ENCODE measurements at places on chromosomes 11 and 22.

DNA sequence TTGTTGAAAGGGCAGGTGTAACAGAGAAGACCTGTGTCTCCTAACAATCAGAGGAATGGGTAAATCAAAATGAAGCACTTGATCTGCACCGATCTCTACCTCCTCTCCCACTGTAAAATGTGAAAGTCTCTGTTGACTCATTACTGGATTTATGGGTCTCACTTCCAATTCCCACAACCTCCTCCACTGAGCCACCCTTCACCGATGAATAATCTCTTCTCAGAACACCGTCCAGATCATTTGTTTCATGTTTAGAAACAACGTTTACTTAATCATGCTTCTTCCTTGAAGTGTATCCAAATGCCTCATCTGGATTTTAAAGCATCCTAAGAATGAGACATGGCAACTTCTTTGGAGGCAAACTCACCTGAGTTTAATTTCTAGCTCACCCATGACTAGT, 643.6 kb downstream of the ETS1 start:
- DNase-seq: peak; percentile 1

DNA sequence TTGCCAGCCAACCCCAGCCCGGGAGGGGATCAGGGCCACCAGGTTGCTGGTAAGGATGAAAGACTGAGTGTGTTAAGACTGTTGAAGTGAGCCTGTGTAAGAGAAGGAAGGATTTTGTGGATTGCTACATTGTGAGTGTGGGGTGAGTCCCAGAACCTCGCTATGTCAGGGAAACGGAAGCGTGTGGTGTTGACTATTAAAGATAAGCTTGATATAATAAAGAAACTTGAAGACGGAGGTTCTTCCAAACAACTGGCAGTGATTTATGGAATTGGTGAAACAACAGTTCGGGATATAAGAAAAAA, 627 bp downstream of the JRKL start:
- DNase-seq: no peak

DNA sequence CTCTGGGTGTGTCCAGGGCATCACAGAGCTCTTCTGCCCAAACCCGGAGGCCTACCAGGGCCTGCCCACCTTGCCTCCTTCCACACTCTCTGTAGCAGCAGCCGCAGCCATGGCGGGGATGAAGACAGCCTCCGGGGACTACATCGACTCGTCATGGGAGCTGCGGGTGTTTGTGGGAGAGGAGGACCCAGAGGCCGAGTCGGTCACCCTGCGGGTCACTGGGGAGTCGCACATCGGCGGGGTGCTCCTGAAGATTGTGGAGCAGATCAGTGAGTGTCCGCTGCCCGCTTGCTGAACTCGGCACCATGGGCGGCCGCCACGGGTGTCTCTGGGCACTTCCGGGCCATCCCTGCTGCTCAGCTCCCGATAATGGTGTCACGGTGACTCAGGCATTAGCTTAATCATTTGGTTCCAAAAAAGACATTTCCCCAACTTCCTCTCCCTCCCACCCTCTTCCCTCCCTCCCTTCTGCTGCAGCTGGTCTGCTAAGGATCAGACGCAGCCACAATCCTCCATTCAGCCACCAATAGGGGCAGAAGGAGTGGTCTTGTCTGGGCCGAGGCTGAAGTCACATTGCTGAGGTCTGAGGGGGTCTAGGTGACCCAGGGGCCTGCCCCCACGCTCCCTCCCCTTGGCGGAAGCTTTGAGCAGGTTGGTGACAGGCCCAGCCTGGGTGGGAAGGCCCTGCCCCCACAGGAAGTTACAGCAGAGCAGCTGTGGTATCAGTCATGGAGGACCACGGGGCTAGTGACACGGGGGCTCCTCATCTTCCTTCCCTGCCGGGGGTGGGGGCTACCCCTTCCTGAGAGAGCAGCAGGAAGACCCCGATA, 950 bp downstream of the FERMT3 start:
- peak; percentile 77 for DNase-seq

DNA sequence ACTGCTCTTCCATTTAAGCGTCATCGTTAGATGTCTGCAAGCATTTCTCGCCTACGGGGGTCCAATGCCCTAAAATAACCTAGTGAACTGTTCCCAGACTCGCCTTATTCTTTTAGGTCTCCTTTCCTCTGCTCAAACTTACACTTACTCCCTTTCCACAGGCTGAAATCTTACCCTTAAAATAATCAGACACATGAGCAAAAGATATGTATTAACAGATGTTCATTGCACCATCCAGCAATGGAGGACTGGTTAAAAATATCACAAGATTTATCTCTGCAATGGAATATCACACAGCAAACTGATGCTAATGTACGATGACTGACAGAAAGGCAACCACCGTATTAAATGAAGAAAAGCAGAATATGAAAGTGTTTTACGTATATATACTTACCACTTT, 1.6 kb upstream of the CSTF3 start:
- DNase-seq: no peak

DNA sequence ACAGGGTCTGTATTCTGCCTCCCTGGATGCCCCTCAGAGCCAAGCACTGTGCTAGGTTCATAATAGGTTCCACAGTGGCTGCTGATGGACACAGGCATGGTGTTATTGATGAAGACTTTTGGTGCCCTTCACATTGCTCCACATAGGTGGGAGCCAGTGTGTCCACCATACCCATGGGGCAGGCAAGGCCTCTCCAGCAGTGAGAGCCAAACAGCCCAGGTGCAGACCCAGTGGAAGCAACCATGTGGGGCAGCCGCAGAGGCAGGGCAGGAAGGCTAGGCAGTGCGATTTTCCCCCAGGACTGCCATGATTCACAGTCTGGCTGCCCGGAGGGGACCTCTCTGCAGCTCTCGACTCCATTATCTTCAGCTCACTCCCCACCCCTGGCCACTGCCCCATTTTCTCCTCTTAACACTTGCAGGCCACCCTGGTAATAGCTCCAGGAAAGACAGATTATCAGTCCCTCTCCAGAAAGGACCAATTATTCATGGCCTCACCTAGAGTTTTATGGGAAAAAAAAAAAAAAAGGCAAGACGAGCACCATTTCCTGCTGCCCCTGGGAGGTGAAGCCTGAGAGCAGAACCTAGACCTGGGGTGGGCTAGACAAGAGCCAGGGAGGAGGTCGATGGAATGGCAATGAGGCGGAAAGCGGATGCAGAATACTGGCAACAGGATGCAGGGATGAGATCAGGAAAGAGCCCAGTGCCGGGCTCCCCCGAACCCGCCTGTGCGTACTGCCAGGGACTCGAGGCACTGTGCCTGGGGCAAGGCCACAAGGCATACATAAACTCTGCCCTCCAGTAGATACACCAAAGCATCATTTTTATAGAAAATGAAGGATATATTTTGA, 343.0 kb upstream of the NCAM1 start:
- no peak for DNase-seq

DNA sequence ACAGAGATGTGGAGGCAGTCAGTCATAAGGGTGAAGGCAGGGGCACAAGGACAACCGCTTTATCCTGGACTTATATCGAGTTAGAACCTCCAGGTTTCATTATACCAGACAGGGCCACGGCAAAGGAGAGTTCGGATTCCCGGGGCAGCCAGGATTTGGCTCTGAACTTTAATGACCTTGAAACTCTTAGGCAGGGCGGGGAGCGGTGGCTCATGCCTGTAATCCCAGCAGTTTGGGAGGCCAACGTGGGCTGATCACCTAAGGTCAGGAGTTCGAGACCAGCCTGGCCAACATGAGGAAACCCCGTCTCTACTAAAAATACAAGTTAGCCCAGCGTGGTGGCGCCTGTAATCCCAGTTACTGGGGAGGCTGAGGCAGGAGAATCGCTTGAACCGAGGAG, 1.1 kb upstream of the MYRF start:
- DNase-seq: no peak

GRCh38 chr22:46173152-46173551, 22.8 kb downstream of the PPARA start:
- DNase-seq: no peak

- no peak for DNase-seq
Measured at GRCh38 chr11:60116996-60117790, 28.7 kb downstream of the MS4A2 start.

DNA sequence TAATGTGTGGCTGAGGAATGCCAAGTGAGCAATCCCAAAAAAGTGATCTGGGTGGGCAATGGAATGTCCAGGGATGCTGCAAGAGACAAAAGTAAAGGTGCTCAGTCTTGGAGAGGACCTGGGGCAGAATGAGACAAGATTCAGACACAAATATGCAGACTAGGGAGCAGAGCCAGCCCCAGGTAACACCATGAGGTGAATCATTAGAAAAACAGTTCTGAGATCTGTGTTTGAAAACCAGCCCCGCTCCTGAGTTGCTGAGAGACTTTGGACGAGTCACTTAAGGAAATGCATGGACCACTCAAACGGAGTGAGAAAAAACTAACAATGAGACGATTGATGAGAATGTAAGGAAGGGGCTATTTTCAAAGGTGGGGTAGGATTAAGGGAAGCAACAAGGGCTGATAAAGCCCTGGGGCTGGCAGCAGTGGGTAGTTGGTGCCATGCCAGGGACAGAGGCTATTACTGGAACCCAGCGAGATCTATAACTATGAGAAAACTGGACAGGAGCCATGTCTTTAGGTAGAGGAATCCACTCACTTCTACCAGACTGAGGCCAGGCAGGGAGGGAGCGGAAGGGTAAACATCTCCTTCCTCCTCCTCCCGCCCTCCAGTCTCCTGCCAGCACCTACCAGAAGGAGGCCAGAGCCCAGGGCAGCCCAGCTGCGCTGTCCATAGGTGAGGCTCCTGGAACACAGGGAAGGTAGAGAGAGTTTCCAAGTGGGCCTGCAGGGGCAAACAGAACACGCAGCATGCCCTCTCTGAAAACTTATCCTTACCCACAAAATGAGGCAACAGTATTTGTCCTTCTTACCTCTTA, 130.4 kb upstream of the TEAD1 start:
- no peak for DNase-seq

GRCh38 chr11:118889797-118890196, 6.1 kb downstream of the CXCR5 start:
- no peak for DNase-seq

GRCh38 chr11:73249304-73249703, 22.8 kb upstream of the P2RY6 start:
- DNase-seq: no peak

- DNase-seq: no peak
Measured at GRCh38 chr11:44416776-44417175, 106.8 kb upstream of the ALX4 start.

- no peak for DNase-seq
Measured at GRCh38 chr11:101745756-101746155, 161.9 kb upstream of the TRPC6 start.
